ENCODE measurements at places on chromosomes 6 and 20.

GRCh38 chr6:3625149-3625979, 126.1 kb downstream of the PXDC1 start:
- no peak for DNase-seq

- peak; percentile 95 for DNase-seq
Observed at GRCh38 chr6:162727322-162728182, at the start of the genes PACRG and PRKN. PACRG (plus strand) TSS chr6:162727974. PRKN (minus strand) TSS chr6:162727766.

DNA sequence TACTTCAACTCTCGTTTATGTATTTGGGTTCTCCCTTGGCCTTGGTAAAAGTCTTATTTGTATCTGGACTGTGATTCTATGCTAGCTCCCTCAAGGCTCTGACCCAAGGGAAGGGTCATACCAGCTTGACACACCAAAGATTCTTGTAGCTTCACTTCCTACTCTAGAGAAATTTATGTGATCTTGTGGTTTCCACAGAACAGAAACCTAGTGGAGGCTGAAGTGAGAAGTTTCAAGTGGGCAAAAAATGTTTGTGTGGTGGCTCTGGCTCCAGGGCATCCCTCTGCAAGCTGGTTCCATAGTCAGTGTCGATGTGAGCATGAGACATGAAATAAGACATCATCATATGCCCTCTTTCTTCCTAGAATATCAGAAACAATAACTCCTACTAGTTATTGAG, 48.1 kb upstream of the TNFRSF21 start:
- no peak for DNase-seq

GRCh38 chr6:97440590-97441176, 157.7 kb upstream of the MMS22L start:
- DNase-seq, result no peak

DNA sequence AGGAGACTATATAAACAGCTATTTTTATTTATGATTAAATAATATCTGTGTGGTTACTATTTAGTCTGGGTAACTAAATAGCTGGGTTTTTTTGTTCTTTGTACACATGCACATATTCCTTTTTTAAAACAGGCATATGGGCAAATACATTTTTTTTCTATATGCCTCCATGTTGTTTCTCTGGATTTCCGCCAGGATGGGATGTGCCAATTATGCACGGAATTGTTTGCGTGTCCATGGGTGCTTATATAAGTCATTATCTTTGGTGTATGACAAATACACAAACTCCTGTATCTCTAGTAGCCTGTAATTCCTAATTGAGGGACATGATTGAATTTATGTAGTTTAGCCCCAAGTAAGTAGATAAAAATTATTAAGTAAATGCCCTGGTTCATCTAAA, 226.9 kb downstream of the BCKDHB start:
- DNase-seq, result no peak

DNA sequence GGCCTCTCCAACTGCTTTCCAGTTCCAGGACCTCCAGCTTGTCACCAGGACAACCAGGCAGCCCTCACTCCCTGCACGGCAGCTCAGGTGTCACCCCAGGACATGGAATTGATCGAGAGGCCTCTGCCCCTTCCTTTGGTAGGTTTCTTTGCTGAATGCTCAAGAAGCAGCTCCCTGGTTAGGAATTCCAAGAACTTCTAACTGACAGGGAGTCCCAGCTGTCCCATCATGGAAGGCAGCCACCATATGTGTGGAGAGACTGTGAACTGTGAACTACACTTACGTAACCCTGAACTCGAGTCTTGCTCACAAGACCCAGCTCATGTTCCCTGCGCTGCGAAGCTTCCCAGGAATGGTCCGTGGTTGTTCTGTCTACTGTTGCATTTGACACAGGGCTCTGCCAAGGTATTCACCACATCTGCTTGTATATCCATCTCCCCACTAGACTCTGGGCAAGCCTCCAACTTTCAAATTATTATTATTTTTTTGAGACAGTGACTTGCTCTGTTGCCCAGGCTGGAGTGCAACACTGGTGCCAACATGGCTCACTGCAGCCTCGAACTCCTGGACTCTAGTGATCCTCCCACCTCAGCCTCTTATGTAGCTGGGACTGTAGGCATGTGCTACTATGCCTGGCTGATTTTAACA, 35.7 kb downstream of the MGME1 start:
- no peak for DNase-seq

GRCh38 chr6:40788661-40789655, 201.8 kb upstream of the LRFN2 start:
- DNase-seq, result no peak
